NCI-H1694 (cell line): ENCODE measurements at places on chromosomes 7 and 10.

DNA sequence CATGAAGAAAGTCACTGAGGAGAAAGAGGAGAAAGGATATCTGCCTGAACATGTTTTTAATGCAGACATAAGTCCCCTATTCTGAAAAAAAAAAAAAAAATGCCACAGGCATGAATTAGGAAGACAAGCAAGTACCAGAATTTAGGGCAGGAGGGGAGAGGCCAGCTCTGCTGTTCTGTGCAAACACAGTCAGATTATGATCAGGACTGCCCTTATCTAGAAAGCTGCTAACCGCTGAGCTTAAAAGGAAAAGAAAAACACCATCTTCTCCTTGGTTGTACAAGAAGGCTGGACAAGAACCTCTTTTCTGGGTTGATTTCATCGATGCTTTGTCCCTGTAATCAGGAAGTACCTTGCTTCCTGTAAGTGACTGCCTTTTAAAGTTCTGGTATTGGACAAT lies 15.3 kb upstream of the PWWP2B start:
- DNase-seq = no peak

DNA sequence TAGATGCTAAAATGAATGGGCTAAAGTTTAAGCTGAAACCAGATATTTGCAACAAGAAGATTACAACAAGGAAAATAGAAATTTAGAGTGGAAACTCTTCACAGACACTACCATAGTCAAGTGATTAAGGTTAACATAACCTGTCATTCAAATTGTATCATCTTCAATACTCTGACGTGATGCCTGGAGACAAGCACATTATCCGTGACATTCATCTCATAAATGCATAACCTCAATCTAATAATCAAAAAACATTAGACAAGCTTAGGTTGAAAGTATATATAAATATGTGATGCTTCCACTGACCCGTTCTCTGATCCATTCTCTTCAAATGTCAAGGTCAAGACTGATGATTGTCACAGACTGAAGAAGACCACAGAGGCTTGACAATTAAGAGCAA lies 263.8 kb upstream of the MEOX2 start:
- no peak for DNase-seq

DNA sequence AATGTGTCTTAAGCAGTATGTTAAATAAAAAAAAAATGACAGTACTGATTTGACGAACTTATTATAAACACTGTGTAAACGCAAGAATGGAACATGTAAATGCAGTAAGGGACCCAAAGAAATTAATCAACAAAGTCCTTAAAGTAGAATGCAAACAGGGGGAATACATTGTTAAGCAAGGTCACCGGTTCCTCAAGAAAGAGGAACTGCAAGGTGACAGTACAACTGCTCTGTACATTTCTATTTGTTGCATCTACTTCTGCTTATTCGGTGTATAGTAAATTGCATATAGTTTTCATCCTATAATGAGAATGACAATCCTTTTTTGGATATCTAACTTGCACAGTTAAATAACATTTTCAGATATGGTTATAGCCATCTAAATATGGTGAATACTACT lies 387.0 kb upstream of the SEMA3D start:
- DNase-seq = no peak

- DNase-seq = no peak
These were observed 58.1 kb upstream of the WDR11 start for GRCh38 chr10:120793088-120793487.

DNA sequence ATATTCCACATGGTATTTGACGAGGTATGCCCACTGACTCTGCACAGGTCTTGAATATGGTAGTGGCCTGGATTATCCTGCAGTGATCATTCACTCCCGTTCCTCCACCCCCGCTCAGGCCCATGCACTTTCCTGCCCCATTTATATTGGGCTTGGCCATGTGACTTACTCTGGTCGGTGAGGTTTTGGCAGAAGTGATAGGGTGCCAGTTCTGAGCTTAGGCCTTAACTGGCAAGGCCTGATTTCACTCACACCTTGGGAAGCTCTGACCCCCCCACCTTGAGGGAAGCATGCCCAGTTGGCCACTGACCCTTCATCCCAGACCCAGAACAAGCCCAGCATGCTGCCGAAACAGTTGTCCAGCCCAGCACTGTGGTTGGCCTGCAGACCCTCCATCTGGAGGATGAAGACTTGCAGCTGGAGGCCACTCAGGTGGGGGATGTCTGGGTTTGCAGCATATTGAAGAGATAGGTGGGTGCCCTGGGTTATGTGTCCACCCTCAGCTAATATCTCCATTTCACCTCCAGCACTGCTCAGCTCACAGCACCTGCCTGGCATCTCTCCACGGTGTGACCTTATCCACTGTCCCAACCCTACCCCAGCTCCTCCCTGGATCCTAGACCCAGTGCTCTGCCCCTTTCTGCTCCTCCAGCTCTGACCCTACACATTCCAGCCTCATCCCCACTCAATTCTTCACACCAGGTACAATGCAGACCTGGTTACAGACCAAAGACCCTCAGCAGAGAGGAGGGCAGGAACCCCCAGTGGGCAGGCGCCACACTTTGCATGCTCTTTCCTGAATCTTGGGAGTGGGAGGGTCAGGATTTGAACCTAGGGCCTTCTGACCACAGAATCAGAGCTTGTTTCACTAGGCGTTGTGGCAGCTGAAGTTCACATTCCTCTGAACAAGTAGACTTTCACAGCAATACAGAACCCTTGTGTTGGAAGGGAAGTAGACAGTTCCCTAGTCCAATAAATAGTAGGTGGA lies 138.1 kb upstream of the CHST15 start:
- DNase-seq = no peak
